ENCODE measurements at places on chromosomes 3 and 15.

DNA sequence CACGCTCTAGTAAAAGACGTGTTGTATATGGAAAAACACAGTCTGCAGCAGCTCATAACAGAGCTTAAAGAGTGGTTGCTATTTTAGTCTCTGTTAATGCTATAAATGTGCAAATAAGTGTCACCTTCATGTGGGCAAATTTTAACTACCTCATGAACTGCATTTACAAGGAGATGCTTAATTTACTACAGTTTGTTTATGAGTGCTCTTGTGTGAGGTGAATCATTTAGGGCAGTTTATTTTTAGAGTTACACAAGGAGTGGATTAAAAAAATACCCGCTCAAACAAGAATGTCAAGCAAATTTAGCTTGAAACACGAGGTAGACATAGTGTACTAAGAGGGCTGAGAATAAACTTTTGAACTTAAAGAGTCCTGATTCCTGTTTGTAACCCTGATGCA, 579.0 kb downstream of the MFSD1 start:
- DNase-seq = no peak

DNA sequence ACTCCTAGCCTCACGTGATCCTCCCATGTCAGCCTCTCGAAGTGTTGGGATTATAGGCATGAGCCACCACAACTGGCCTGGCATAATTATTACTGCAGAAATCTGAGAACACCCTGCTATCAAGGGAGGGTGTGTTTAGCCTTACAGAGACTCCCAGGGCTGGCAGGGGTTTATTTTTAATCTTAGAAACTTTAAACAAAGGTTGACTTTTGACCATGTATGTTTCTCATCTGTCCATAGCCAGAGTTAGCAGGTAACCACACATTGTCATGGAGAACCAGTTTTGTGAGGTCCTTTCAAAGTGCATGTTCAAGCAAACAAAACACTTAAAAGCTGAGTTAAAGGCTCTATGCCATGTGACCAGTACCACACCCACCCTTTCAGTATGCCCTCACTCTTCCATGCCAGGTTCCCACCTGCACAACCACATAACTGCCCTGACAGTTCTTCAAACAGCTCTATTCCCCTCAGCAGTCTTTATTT, 11.1 kb downstream of the SIAH2 start:
- no peak for DNase-seq

DNA sequence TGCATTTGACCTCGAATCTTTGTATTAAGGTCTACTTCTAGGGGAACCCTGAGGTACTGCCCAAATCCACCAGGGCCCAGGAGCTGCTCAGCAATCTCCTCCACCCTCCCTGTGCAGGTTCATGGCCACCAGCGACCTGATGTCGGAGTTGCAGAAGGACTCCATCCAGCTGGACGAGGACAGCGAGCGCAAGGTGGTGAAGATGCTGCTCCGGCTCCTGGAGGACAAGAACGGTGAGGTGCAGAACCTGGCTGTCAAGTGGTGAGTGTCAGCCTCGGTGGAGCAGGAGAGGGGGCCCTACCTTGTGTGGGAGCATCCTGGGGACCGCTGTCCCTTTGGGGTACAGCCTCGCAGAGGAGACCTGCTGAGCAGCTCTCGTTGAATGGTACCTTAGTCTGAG, 6.9 kb downstream of the CAND2 start:
- no peak for DNase-seq

GRCh38 chr15:61750271-61751084, 309.8 kb downstream of the VPS13C start:
- no peak for DNase-seq

- no peak for DNase-seq
Measured at GRCh38 chr3:107791027-107791426, 268.3 kb downstream of the BBX start.

- no peak for DNase-seq
Measured at GRCh38 chr3:53145713-53146080, 15.3 kb upstream of the PRKCD start.

- peak; percentile 89 for DNase-seq
Measured at GRCh38 chr15:66862940-66863335, 160.9 kb downstream of the SMAD6 start.

GRCh38 chr3:111972891-111973290, 5.9 kb upstream of the ABHD10 start:
- DNase-seq = no peak

GRCh38 chr3:80556763-80557162, 789.0 kb upstream of the ROBO1 start:
- no peak for DNase-seq

GRCh38 chr3:146577662-146578061, 27.5 kb downstream of the PLSCR5 start:
- DNase-seq = no peak

DNA sequence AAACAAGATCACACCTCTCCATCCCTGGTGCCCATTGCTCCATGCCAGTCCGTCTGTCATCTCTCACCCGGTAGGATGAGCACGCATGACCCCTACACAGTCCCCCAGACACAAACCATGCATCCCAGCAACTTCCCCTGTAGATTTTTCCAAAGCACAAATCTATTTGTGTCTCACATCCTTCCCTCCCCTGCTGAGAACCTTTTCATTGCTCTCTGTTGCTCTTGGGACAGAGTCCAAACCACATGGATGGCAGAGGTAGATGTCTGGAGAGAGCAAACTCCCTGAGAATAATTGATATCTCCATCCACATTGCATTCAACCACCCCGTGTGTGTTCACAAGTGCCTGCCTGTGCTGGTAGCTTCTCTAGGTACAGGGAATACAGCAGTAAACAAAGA, 29.9 kb upstream of the LRTM1 start:
- no peak for DNase-seq

DNA sequence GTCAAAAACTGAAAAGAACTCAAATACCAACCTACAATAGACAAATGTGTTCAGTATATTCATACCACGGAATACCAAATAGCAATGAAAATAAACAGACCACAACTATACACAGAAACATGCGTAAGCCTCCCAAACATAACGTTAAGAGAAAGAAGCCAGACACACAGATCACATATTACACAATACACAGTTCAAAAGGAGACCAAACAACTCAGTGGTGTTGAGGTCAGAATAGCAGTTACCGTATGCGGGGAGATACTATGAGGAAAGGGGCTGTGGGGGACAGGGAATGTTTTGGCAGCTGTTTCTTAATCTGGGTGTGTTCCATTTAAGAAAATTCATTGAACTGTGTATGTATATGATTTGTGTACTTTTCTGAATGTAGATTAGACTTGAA, 6.6 kb downstream of the OSBPL10 start:
- DNase-seq = no peak

GRCh38 chr3:126878664-126879063, 104.3 kb upstream of the PLXNA1 start:
- no peak for DNase-seq

DNA sequence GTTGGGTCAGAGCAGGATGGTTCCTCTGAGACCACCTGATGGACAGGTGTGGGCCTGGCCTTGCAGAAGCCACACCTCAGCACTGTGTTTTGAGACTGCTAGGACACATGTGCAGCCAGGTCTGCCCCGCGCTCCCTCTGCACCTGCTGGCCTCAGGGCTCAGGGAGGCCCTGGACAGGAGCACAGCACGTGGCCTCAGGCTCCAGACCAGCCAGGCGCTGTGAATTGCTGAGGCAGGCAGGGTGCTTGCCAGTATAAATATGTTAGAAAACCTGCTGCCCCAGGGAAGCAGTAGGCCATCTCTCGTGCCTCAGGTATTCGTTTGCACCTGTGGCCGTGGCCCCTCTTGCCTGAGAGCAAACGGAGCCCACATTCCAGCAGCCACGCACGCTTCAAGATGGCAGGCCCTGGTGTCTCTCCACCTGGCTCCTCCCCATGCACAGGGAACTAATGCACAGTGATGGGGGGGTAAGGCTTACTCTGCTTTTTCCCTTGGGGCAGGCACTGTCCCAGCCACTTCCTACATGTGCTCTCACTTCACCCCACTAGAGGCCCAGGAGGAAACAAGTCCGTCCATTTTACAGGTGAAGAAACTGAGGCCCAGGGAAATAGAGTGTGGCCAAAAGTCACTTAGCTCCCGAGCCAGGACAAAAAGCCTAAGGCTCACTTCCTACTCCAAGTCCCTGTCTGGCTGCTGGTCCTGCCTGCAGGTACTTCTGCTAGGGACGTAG, 20.4 kb downstream of the SEC61A1 start:
- no peak for DNase-seq

DNA sequence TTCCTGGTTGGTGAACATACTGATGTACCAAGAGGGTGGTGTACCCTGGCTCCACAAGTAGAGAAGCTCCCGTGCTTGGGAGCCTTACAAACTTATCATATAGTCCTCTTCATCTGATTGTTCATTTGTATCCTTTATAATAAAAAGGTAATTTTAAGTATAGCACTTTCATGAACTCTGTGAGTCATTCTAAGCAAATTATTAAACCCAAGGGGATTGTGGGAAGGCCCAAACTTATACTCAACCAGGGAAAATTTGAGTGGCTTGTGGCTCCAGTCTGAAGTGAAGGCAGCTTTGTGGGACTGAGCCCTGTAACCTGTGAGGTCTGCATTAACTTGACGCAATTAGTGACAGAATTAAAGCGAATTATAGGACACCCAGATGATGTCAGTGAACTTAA, 29.0 kb downstream of the TTBK2 start:
- DNase-seq = no peak

- DNase-seq = no peak
Measured at GRCh38 chr3:172259111-172259541, 189.1 kb downstream of the GHSR start.

DNA sequence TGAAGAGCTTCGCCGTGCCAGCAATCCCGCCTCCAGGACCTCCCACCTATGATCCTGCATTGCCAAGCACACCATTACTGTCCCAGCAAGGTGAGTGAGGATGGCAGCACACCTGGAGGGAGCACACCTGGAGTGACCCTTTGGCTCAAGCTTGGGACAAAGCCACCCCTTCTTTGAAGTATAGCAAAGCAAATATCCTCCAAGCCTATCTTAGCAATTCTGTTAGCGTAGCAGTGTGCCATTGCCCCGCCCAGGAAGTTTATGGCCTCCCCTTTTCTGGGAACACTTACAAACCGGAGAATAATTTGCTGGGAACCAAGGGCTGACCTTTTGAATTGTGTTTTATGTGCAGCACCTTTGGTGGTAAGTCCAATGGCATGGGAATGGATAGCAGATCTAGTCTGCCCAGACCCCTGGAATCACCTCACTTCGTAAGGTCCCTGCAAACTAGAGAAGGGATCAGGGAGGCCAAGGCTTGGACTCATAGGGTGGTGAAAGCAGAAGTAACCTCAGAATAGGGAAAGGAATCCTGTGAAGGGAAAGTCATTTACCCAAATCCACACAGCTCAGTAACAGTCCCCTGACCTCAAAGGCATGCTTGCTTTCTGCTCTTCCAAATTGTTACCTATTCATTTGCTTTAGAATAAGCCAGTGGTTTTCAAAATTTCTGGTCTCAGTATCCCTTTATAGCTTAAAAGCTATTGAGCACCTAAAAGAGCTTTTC, 70.1 kb downstream of the HCN4 start:
- no peak for DNase-seq

DNA sequence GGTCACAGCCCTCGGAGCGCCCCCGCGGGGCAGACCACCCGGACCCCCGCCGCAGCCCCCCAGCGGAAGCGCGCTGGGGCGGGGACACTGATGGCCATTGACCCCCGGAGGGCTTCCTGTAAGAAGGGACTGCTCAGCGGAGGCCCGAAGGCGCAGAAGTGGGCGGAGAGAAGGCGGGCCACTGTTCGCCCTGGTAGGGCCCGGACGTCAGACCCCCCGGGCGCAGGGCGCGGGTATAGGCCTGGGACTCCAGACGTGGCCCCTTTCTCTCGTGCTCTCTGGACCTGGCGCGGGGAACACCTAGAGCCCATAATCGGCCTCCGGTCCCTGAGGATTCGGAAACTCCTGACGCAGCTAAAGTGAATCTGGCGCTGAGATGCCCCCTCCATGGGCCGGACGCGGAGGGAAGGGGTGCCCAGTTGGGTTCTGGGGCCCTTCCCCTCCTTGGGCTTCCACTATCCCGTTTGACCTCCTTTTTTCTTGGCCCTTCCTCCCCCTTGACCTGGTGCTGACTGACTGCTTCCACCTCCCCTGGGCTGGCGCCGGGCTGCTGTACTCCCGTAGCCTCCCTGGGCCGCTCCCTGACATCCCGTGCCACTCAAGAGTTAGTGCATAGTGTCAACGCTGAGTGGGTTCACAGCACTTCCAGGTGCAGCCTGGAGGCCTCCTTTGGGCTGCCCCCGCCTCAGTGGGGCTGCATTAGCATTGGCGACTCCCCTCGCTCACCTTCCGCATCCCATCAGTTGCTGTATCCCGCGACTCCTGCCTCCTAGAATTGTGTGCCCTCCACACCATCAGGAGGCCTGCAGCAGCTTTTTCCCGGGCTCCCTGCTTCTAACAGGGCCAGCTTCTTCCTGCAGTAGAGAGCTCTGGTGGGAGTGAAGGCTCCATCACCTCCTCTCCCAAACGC, 694 bp downstream of the ABTB1 start:
- DNase-seq = peak; percentile 60

DNA sequence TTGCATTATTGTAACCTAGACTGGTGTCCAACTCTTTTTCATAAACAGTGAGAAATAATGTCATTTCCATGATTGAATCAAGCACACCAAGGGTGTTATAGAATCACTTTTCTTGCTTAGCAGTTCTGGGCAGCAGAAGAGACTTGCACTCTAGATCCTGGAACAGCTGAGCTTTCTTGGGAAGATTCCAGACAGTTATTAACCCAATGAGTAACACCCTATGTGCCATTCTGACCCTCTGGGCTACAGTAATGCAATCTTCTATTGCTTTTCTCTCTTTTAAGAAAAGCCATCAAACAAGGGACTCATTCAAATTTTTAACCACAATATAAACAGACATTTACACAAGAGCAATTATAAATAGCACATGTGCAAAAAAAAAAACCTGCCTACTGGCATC, 39.3 kb upstream of the USP3 start:
- no peak for DNase-seq

DNA sequence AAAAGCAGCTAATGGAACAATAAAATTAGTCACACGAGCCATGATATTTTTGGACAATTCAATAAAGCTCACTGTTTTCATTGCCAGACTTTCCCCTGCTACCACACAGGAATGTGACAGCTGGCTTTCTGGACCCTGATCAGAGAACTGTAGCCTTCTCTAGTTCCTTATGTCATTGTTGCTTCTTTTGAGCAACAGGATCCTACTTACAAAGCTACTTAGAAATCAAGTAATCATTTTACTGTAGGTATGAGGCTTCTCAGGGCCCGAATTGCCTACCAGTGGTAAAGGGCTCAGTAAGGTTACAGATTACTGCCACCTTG, 94.3 kb upstream of the AADACL2 start:
- no peak for DNase-seq

DNA sequence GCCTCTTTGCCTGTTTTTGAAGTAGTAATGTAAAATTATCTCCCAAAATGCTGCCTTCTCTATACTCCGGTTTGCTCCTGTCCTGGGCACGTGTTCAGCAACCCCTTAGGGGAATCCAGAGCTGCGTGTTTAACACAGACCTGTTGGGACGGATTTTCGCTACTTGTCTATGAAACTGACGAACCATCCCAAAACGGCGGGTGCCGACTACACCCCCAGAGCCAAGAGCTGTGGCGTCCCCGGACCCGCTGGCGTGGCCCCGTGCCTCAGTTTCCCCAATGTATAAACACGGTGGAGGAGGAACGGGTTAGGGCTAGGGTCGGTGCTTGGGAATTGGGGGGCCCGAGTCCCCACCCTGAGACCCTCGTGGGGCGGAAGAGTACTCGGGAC, 473 bp downstream of the FHIT start:
- DNase-seq = peak; percentile 27

Measured in glutamatergic neuron (in vitro differentiated cells).